ENCODE measurements at places on chromosomes 1 and 21. TPM values are rescaled to one million over a fixed set of nuclear protein-coding genes. Genes with fewer than 3 reads are reported as not detected.

C1QB gene
- 165 TPM for total RNA-seq

- no peak for DNase-seq
Measured at GRCh38 chr1:24481843-24482610, 20.6 kb upstream of the RCAN3 start.

DNA sequence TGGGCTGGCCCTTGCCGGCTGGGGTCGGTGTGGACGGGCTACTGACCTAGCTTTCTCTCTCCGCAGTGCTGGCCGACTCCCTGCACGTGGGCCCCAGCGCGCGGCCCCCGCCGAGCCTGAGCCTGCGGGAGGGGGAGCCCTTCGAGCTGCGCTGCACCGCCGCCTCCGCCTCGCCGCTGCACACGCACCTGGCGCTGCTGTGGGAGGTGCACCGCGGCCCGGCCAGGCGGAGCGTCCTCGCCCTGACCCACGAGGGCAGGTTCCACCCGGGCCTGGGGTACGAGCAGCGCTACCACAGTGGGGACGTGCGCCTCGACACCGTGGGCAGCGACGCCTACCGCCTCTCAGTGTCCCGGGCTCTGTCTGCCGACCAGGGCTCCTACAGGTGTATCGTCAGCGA, 34.9 kb downstream of the PTGFRN start:
- DNase-seq: no peak

ATAD3B gene
- 9.0 TPM for total RNA-seq

AGTRAP gene
- total RNA-seq: 18.3 TPM

DNA sequence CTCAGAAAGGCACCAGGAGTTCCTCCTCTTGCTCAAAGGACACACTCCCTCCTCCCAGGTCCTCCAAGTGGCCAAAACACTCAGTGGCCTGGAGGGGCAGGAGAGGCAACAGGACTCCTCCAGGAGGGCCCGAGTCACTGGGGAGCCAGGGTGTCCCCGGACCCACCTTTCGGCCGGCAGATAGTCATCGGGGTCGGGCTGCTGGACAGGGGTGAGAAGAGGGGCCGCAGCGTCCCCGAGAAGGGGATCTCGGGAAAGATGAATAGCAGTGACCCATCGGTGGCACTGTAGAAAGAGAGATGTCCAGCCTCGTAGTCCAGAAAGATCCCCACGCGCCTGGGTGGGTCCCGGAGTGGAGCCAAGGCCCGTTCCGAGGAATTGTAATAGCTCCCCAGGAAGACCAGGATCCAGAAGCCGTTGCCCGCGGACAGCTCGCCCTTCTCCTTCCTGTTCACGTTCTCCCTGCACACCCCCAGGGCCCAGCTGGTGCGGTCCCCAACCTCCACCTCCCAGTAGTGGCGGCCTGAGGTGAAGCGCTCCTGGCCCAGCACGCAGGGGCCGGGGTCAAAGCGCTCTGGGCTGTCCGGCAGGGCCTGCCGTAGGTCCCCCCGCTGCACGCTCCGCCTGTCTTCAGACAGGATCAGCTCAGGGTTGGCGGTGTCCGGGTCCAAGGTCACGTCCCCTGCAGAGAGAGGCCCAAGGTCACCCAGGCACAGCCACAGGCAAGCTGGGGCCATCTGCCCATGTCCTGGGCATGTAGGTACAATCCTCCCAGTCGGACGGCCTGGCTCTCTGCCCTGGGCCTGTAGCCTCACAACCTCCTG, 11.9 kb downstream of the TRIM11 start:
- no peak for DNase-seq

LCE1C gene
- total RNA-seq: not detected

- no peak for DNase-seq
Measured at GRCh38 chr1:32759997-32760623, 57.0 kb downstream of the YARS1 start.

BATF3 gene
- 1.2 TPM for total RNA-seq

STUM gene
- total RNA-seq: 1.4 TPM

DNA sequence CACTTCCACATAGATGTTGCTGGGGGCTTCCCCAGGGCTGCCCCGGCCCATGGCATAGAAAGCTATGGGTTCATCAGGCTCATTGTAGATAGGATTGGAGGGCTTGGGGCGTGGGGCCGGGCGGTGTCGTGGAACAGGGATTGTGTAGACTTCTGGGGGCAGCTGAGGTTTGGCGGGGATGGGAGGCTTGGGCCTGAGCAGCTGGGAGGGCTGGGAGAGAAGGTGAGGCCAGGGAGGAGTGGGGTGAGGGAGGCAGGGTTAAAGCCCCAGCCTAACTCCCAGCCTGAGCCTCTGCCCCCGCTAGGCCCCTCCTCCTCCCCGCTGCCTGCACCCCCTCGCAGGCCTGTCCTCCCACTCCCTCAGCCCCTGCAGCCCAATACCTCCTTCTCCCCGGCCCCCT, 7.4 kb downstream of the SH2D2A start:
- no peak for DNase-seq

Data from Right ventricle myocardium inferior (tissue), 1 donor.